ENCODE measurements at places on chromosomes 4 and X.

GRCh38 chr4:110364911-110365520 lies 110.9 kb upstream of the ENPEP start:
- no peak for DNase-seq

GRCh38 chrX:124239324-124239723 lies 93.1 kb upstream of the TEX13D start:
- no peak for DNase-seq

DNA sequence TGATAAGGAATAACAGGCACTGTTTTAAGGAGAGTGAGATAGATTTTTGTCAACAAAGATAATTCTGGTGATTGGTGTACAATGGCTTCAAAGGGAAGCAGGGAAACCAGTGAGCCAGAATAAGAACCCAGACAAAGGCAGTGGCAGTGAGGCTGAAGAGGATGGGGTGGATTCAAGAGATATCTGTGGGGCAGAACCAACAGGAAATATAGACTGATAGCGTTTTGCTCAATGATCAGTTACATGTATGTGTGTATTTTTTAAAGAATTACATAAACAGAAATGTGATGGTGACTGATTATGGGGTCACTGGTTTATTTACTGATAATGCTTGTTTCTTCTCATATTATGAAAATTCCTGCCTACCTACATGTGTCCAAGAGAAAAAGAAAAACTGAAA lies 66.4 kb downstream of the AMMECR1 start:
- no peak for DNase-seq

GRCh38 chr4:25609976-25610375 lies 45.7 kb upstream of the SLC34A2 start:
- DNase-seq = no peak

GRCh38 chr4:6325788-6326290 lies 56.2 kb downstream of the WFS1 start:
- no peak for DNase-seq

DNA sequence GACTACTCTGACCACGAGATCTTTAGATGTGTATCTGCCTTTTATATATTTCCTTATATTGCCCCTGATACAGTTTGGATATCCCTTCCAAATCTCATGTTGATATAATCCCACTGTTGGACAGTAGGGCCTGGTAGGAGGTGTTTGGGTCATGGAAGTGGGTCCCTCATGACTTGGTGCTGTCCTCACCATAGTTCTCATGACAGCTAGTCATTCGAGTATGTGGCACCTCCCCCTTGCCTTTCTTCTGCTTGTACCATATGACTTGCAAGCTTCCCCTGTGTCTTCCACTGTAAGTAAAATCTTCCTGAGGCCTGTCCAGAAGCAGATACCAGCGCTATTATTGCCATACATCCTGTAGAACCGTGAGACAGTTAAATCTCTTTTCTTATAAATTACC lies 145.3 kb downstream of the ZNF518B start:
- no peak for DNase-seq

- no peak for DNase-seq
These were observed 105.7 kb upstream of the PTCHD1 start for GRCh38 chrX:23228950-23229448.

- DNase-seq = no peak
These were observed 18.7 kb downstream of the RBBP7 start for GRCh38 chrX:16851421-16851820.

GRCh38 chr4:146648461-146648783 lies 9.7 kb downstream of the POU4F2 start:
- DNase-seq = no peak

DNA sequence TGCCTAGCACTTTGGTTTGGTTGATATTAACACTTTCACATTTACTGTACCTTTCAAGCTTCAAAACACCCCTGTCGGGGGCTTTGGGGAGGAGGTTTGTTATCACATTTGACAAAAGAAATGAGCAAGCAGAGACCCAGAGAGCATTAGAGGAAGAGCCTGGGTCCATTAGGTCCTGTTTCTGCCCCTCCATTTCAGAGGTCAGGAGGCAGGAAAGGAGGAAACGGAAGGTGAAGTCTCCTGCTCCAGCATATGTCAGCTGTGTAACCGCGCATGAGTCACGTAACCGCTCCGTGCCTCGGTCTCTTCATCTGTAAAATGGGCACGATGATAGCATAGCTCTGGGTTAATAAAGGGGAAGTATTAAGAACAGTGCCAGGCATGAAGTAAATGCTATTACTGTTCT lies 201.9 kb upstream of the BCOR start:
- no peak for DNase-seq

DNA sequence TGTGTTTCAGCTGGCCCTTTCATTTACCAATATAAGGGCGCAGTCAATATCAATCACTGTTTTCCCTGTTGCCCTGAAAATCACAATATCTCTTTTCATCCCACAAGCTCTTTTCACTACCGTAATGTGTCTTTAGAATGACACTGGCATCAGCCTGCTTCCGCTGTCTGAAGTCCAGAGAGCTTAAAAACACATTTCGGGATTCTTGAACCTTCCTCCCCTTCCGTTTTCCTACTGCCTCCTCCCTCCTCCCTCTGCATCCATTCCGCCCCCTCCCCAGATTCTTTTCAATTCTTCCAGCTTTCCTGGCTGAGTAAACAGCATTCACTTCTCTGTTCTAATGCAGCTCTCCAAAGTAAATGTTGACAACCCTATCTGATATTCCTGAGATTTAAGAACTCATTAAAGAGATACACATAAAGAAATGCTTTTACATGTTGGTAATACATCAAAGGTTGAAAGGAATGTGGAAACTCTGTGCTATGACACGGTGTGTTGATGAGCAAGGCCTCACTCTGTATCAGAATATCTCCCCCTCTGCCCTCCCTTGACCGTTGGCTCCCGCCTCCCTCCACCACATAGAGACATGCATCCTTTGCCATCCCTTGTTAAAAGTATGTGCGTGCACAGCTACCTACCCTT lies 83.5 kb upstream of the SPRY1 start:
- no peak for DNase-seq

DNA sequence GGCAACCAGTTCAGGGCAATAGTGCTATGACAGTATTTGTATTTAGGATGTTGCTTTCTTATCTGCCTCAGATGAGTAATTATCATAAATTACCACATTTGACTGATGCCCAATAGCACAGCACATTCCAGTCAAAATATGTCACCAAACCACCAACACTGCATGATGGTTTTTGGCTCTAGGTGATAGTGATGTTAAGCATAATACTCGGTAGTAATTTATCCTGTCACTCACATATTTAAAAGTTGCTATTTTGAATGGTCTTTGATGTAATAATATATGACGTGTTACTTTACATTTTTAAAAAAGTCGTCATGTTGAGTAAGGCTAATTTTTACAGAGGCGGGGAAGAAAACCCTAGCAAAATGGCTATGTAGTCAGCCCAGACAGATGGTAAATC lies 42.5 kb downstream of the UNC5C start:
- DNase-seq = no peak

DNA sequence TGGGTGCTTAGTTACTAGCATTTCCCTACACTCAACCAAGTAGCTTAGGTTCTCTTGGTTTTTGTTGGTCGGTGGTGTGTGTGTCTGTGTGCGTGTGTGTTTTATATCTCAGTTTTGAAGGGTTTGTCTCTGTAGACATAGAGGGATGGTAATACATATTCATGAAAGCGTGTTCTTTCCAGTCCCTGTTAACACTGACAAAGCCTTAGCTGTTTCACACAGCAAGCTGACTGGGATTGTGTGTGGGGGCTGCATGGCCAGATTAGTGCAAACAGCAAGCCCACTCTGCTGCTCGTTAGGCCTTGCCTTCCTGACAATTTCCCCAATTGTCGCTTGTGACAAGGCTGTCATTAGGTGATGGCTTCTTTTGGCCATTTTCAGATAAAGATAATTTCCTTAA lies 43.9 kb downstream of the ALPK1 start:
- DNase-seq = no peak

DNA sequence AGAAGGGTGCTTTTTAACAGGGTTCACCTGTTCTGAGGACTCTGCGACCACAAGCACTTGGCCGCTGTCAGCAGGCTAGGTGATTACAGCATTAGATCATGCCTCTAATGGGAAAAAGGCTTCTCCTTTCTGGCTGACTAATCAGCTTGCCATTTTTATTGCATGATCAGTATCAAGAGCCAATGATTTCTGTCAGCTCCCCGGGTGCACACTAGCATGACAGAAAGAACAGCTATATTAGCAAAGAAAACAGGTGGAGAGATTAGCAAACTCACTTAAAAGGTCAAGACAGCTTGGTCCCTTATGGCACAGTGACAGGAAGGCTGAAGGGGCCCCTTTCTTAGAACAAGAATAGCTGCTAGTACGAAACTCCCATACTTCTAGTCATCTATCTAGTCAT lies 170.0 kb downstream of the SMIM20 start:
- no peak for DNase-seq

- peak; percentile 32 for DNase-seq
These were observed 770 bp downstream of the SMAD1 start for GRCh38 chr4:145482209-145483037.

DNA sequence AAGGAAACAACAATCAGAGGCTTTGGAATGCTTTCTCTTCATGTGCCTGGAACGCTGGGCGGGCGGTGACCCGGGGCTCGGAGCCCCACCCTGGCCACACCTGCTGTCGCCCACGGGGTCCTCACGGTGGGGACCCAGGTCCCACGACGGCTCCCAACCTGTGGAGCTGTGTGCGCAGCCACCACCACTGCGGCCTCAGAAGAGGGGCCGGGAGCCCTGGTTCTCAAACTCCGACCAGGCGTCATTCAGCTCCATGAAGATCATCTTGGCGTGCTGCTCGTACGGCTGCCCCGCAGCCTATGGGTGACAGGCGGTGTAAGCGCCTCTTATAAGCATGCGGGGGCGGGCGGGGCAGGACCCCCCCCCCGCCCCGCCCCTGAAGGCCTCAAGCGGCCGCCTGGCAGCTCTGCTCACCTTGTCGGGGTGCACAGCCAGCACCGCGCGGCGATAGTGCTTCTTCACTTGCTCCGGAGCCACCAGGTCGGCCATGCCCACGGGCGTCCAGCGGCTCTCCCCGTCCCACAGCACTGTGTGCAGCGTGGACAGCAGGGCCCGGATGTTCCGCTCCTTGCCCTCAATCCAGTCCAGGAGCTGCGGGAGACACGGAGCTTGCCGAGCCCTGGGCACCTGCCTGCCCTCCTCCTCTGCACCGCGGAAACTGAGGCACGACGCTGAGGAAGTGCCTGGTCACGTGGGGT lies 23.7 kb upstream of the CPLX1 start:
- DNase-seq = no peak

DNA sequence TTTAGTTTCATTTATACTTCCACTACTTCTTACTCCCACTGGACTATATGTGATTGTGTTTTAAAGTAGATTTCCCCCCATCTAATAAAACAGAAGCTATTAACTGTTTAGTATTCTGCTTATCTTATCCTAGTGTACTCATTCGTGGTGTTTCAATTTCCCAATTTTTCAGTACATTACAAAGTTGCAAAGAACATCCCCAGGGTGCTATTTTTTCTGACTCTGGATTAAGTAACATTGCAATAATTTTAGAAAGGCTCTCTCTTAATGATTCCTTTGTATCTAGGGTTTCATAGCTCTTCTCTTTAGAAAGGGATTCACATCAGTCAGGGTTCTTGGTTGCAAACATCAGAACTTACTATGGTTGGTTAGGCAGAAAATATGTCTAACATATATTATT lies 317.9 kb upstream of the DIPK2B start:
- no peak for DNase-seq

GRCh38 chr4:38819569-38819968 lies 15.0 kb upstream of the TLR1 start:
- no peak for DNase-seq

DNA sequence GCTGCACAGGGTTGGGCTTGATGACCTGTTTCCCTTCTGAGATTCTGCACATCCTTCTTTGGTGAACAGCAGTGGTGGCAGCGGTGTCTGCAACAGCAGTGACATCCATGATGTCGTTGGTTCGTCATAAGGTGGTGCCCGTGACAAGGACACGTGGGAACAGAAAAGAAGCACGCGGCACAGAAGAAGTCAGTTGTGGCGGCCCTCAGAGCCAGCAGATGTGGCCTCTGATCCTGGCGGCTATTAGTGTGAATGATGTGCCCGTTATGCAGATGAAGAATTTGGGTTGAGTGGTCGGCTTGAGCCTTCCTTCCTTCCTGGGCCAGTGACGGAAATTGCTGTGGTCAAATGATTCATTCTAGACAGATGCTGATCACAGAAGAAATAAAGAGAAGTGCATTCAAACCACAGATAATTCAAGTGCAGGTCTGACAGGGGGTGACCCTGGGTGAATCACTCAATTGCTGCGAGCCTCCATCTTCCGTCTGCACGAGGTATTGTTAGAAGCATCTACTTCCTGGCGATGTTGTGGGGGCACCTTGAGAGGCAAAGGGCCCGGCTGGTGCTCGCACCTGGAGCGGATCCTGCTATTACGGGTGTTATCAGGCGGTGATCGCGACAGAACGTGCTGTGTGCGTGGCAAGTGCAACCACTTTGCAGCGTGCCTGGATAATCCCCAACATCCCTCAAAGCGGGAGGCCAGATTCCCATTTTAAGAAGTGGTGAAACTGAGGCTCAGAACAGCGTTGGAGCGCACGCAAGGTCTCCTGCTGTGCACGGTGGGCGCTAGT lies 215.2 kb upstream of the PSAPL1 start:
- DNase-seq = no peak

DNA sequence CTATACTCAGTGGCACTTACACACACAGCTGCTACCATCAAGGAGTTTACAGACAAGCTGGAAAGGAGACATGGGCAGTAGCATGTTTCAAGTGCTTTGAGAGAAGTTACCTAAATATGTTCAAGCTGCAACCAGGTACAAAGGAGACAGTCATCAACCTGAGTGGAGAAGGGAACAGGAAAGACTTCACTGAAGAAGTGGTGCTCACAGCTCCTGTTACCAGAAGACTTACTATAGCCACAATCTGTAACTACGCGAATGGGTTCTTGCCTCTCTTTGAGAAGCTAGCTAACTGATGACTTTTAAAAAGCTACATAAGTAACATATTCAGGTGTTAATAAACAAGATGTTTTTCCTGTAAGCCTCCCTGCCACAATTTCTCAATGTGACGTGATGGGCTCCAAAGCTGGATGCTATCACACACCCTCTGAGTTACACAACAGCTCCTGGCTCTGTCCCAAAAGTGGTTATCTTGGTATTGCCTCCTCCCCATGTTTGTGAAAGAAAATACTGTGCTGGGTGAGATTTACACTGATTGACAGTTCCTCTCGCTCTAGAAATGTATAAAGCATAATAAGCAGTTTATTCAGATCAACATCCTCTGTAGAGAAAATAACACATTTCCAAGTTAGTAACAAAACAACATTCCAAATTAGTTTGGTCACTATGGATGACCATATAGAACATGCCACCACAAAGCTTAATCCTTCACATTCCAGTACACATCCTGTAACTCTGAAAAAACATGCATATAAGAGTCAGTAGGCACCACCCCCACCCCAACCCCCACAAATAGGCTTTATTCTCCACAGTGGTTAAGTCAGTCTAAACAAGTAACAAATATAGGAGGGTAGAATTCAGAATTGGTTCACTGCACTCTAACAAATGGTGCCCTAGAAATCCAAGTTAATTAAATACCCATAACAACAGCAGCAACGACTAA lies 81.8 kb downstream of the FRYL start:
- DNase-seq = no peak

Measured in NT2/D1 (cell line).